ENCODE measurements at places on chromosomes 11 and 22. TPM values are rescaled to one million over a fixed set of nuclear protein-coding genes. Genes with fewer than 3 reads are reported as not detected.
A peak's percentile ranks its signal among the peaks of the same experiment; 100 is the strongest.

DNA sequence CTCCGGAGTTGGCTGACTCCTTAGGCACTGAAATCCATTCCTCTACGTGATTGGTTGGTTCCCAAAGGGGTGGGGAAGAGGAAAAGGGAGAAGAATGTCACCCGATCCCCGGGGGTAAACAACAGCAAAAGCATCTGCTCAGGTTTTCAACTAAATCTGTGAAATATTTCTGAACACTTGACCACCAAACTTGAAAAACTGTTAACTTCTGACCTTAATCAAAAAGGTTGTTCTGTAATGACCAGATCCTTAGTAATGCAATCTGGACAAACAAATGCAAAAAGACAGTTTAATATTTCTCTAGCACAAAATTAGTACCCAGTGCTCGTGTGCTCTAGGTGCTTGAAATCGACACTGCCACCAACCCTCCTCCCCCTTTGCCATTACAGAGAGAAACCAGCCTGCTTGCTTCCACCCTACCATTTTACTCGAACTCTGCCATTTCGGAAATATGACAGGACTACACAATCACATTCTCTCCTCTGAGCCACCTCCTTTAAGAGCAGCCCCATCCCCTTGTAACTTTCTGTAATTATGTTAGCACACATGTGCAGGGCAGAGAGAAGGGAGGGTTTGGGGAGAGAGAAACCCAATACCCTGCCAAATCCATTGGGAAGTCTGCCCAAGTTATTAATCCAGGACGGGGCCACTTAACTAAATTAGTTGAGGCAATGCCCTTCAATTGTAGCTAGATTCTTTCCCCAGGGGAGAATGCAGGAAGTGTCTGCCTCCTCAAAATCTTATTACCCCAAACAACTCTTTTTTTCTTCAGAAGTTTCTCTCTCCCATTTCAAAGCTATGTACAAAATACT, 113.8 kb downstream of the RBFOX2 start:
- DNase-seq: peak; percentile 85

Gene TRPM5
- not detected for total RNA-seq

- no peak for DNase-seq
These were observed 34.7 kb downstream of the GALNT18 start for GRCh38 chr11:11587122-11587521.

DNA sequence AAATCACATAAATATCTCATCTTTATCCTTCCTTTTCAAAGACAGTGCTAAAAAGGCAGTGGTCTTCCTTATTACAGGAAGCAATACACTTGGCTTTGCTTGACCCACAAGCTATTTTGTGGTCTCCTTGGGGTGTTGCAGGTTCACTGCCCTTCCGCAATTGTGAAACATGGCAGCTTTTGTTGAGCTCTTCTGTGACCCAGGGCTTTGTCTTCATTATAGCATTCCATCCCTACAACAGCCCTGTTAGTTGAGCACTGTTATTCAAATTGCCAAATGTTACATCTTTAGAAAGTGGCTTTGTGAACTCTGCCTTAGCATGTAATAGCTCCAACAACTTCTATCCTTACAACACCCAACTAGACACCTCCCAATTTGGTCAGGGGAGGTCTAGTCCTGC, 107.1 kb downstream of the OPCML start:
- DNase-seq: no peak

DNA sequence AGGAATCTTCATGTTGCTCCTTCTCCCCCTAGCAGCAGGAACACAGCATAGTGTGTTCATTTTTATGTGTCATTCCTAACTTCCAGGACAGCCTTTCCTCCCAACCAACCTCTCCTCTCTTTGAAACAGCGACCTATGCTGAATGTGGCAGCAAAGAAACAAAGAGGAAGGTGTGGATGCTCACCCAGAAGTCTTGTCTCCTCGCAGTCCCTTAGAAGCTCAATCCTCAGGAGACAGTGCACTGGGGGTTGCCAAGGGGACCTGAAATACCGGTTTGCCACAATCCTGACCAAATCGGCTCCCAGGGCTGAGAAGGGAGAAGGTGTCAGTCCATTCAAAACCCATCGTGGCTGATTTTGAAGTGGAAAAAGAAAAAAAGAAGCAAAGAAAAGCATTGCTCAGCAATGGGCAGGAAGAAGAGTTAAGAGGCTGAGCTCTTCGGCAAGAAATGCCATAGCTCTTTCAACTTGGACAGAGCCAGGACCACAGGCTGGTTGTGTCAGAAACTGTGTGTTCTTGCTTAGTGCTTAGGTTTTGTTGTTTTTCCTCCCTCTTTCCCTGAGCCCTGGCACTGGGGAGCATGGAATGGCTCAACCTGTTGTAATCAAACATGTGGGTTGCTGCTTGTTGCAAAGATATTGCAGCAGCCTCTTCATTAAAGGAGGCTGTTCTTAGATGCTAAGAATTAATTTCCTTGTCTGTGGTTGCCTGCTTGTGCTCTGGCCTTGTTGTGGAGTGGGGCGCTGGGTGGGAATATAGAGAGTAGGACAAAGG, 30.4 kb upstream of the TENM4 start:
- no peak for DNase-seq

Gene RASSF10
- not detected for total RNA-seq

DNA sequence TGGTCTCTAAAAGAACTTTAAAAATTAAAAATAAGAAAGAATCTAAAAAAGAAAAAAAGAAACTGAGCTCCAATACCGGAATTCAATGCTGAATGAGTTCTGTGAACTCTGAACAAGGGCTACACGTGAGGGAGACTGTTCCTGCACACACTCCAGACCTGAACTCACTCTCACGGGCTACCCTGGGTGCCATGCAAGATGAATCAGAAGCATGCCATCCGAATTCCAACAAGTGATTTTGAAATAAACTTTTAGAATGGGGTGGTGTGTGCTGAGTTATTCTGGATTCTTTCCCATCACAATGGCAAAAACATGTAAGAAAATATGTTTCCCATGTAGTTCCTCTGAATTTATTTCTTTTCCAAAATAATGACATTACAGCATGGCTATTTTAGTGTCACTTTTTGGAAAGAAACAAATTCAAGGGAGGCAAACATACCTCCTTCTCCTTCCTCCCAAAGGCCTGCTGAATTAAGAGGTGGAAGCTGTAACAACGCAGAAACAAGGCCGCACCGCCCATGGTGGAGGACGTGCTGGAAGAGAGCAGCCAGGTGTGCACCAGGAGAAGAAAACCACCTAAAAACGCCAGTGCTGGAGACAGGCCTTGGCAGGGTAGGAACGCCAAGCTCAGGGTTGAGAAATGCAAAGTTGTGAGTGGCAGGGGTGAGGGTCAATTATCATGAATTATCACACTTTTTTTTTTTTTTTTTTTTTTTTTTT, 63.2 kb upstream of the ARFGAP3 start:
- peak; percentile 62 for DNase-seq

GRCh38 chr11:111355956-111356659, 23.0 kb downstream of the POU2AF1 start:
- no peak for DNase-seq

Gene TMEM191B
- 1.2 TPM for total RNA-seq

Gene NLRX1
- 14.0 TPM for total RNA-seq

DNA sequence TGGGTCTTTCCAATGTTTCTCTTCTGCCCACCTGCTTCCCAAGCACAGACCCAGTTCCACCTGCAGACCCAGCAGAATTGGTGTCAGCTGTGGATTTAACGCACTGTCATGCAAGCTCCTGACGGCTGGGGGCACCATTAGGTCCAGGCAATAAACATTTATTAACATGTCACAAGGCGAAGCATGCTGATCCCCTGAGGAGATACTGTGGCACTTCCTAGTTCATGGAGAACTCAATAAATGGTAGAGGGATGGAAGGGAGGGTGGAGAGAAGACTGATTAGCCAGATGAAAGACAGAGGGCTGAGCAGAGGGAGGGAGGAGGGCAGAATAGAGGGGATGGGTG, 68.3 kb upstream of the TSPAN18 start:
- peak; percentile 11 for DNase-seq

Gene DMC1
- total RNA-seq: 1.9 TPM

DNA sequence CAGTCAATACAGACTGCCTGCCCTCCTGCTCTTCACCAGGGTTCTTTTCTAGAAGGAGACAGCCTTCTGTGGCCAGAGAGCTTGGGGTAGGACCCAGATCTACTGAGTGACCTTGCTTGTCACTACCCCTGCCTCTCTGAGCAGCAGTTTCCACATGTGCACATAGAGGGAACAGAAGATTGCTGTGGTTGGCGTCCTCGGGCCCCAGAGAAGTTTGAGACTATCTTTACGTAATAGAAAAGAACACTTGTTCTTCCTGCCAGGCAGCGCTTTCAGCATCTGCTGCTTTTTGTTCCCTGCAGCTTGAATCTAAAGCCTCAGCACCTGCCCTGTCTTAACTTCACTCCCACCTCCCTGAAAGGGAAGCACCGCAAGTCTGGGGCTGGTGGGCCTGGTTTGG, 1.9 kb upstream of the FKBP2 start:
- no peak for DNase-seq

Gene CARD18
- total RNA-seq: not detected

GRCh38 chr11:57407010-57407920, 16.8 kb upstream of the PRG2 start:
- no peak for DNase-seq

- no peak for DNase-seq
These were observed 391.1 kb downstream of the AASDHPPT start for GRCh38 chr11:106468531-106468930.

Gene C11orf42
- not detected for total RNA-seq
